Iris pigment epithelial cell (primary cell): ENCODE measurements at places on chromosomes 2 and 18.
A peak's percentile ranks its signal among the peaks of the same experiment; 100 is the strongest.

- peak; percentile 70 for DNase-seq
These were observed 68.3 kb downstream of the PTPN4 start for GRCh38 chr2:119827866-119828507.

DNA sequence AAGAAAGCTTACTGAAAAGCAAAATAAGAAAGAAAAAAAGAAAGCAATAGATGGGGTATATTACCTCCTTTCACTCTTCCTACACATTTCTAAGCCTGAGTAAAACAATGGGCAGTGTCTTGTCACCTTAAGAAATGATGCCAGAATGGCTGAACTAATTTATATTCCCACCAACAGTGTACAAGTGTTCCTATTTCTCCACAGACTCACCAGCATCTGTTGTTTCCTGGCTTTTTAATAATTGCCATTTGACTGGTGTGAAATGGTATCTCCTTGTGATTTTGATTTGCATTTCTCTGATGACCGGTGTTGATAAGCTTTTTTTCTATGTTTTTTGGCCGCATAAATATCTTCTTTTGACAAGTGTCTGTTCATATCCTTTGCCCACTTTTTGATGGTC, 98.4 kb downstream of the SPHKAP start:
- no peak for DNase-seq

- DNase-seq, result no peak
These were observed 8.7 kb upstream of the TEX44 start for GRCh38 chr2:231583982-231584381.

- DNase-seq, result no peak
These were observed 239.0 kb upstream of the KLHL29 start for GRCh38 chr2:23146011-23146410.

DNA sequence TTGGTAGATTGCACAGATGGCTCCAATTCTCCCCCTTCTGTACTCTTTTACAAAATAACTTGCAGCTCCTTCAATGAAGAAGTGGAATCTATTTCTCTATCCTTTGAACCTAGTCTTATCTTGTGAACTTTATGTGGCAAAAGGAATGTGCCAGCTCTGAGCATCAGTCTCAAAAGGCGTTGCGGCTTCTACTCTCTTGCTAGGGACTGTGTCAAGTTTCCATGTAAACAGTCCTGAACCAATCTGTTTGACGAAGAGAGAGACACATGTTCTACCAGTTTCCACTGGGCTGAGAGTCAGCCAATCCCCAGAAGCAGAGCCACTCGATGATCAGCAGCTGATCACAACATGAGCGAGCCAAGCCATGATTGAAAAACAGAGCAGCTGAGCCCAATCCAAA, 439.7 kb upstream of the SETBP1 start:
- DNase-seq, result no peak

DNA sequence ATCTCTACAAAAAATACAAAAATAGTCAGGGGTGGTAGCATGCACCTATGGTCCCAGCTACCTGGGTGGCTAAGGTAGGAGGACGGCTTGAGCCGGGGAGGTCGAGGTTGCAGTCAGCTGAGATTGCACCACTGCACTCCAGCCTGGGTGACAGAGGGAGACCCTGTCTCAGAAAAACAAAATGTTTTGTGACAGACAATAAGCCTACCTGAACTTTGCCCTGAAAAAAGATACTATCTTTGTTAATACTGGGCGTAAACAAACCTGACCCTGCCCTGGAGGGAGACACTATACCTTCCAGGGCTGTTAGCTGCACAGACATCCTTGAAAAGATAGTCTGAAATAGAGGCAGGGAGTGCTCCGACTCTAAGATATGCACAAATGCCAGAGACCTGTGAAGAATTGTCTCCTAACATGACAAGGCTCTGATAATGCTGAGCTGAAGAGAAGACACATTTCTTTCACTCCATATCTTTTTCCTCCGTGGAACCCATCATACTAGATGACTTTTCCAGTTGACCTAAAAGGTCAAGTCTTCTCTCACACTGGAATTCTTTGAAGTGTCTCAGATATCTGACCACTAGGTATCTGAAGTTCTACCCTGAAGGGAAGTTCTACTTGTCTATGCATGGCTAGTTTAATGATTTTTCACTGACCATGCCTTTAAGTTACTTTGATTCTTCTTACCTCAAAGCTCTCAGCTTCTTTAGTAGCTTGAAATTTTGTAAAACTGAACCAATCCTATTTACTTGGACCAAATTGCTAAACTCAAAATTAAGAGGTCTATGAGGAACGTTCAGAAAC, 20.9 kb upstream of the HK2 start:
- DNase-seq, result no peak

GRCh38 chr2:177711483-177712265, 319.1 kb downstream of the AGPS start:
- DNase-seq, result no peak
